NCI-H510A (cell line): ENCODE measurements at places on chromosomes 6 and 20.

GRCh38 chr20:5688431-5688972, 61.7 kb upstream of the SHLD1 start:
- DNase-seq, result peak; percentile 26

- DNase-seq, result no peak
Observed at GRCh38 chr20:24597051-24597450, 127.6 kb downstream of the SYNDIG1 start.

DNA sequence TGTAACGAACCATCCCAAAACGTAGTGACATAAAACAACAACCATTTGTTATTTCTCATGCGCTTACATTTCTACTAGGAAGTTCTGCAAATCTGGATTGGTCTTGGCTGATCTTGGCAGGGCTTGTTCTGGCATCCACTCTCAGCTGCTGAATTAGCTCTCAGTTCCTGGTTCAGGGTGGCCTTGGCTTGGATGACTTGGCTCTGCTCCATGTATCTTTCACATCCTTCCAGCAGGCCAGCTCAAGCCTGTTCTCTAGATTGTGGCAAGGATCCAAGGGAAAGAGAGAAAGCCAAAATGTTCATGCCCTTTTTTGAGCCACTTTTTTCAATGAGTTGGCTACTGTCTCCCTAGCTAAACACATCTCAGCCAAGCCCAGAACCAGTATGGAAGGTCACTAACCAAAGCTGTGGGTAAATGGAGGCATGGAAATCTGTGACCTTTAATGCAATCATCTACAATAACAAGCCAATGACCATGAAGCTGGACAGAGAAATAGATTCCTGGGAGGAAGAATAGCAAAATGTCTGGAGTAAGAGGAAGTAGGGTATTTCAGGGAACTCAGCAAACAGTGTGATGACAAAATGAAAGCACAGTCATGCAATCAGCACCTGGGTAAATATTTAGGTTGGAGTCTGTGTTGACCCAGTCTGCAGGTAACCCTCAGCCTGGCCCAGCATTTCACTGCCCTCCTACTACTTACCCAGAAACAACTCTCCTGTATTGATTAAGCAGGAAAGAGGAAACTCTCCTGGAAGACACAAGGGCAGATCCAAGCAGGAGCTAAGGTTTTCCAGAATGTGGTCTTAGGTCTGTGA, 32.7 kb upstream of the SNAP25 start:
- peak; percentile 39 for DNase-seq

DNA sequence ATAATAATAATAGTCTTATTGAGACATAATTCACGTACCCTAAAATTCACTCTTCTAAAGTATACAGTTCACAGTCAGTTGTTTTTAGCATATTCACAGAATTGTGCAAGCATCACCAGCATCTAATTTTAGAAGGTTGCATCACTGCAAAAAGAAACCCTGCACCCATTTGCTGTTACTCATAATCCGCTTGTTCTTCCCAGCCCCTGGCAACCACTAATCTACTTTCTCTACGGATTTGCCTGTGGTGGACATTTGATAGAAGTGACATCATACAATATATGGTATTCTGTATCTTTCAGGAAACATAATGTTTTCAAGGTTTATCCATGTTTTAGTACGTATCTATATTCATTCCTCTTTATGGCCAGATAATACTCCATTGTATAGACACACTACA, 41.5 kb upstream of the FAM184A start:
- DNase-seq, result no peak

- DNase-seq, result no peak
Observed at GRCh38 chr20:45320948-45321595, 13.0 kb upstream of the MATN4 start.

- no peak for DNase-seq
Observed at GRCh38 chr20:37669062-37669772, 24.6 kb upstream of the CTNNBL1 start.

- DNase-seq, result no peak
Observed at GRCh38 chr6:33856655-33857054, 52.9 kb upstream of the MLN start.

DNA sequence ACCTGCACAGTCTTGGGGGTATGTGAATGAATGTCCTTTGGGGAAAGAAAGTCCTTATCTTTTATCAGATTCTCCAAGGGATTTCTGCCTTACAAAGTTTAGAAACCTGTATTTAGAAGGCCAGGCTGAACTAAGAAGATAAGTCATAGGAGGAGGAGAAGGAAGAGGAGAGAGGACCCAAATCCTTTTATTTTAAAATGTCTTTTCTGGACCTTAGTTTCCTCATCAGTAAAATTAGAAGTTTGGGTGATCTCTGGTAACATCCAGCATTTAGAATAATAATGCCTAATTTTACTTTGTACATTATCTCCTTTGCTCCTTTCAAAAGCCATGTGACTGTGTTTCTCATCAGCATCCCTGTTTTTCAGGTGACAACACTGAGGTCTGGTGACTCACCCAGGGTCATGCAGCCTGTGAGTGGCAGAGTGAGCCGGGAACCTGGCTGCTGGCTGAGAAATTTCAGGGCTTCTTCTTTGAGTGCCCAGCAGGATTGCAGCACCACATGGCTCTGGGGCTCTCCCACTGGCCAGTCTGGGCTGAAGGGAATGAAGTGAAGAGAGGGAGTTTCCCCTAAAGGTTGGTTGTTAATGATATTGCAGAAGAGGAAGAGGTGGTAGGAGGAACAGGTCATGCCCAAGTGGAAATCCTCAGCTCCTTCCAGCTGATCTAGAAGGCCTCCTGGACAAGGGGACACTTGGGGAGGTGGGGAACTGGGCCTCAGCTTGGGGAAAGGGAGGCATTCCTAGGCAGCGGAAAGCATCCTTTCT, 34.0 kb downstream of the VEGFA start:
- no peak for DNase-seq

- no peak for DNase-seq
Observed at GRCh38 chr20:20480126-20480525, 112.2 kb downstream of the INSM1 start.

- no peak for DNase-seq
Observed at GRCh38 chr6:144343701-144344428, 58.7 kb downstream of the UTRN start.

GRCh38 chr6:80607811-80608391, 501.4 kb downstream of the BCKDHB start:
- no peak for DNase-seq

DNA sequence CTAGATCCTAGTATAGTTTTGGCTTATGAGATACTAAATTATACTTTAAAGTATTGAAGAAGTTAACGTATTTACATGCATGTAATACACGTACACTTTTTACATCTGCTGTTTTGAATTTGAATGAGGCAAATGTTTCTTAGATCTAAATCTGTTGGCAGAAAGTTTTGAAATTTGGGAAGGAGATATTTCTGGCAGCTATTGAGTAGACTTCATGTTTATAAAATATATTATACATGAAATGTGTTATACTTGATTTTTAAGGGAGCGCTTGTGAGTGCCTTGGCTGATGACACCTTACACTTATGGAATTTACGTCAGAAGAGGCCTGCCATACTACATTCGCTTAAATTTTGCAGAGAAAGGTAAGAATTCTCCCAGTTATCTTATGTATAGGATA, 34.7 kb downstream of the STXBP5 start:
- no peak for DNase-seq

- no peak for DNase-seq
Observed at GRCh38 chr6:77097940-77098339, 365.4 kb downstream of the HTR1B start.

GRCh38 chr20:34299556-34300255, 3.4 kb downstream of the AHCY start:
- DNase-seq, result no peak

DNA sequence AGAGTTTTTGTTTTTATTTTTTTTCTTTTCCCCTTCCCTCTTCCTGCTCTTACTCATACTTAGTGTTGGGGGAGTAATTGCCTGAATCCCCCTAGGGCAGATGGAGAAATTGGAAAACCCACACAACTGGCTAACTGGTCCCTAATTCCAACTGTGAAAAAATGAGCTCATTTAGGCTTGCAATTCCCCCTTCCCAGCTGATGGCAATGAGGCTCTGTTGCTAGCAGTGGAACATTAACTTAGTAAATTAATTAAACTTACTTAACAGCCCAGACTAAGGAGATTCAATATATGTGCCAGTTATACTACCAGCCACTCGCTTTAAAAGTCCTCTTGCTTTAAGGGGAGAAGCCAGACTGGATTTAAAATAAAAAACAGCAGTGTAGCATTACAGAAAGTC, 76.6 kb downstream of the PKHD1 start:
- no peak for DNase-seq

GRCh38 chr6:150617062-150617461, 17.4 kb downstream of the PLEKHG1 start:
- DNase-seq, result no peak

DNA sequence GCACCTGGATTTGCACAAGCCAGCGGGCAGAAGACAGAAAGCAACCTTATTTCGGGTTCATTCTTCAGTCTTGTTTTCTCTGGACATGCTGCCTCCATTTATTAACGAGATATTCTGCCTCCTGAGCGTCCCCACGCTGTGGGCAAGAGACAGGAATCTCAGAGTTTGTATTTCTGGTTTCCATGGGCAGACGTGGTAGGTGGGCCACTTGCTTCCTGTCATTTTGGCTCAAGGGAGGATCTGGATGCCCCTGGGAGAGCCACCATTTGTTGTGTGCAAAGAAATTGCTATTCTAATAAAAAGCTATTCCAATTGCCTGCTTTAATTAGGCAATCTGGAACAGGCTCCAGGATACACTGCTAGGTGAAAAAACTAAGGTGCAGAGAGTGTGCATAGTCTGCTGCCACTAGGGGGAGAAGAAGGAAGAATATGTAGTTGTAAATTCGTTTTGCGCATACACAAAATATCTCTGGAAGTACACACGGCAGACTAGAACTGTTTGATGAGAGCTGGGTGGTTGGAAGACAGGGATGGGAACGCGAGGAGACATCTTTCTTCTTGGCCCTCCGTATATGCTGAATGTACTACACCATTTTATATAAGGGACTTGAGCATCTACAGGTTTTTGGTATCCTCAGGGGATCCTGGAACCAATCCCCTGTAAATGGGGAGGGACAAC, 30.1 kb upstream of the SLC16A10 start:
- DNase-seq, result no peak

- no peak for DNase-seq
Observed at GRCh38 chr6:4185419-4185818, 50.0 kb upstream of the ECI2 start.
